ENCODE measurements at places on chromosomes 12 and 14.

DNA sequence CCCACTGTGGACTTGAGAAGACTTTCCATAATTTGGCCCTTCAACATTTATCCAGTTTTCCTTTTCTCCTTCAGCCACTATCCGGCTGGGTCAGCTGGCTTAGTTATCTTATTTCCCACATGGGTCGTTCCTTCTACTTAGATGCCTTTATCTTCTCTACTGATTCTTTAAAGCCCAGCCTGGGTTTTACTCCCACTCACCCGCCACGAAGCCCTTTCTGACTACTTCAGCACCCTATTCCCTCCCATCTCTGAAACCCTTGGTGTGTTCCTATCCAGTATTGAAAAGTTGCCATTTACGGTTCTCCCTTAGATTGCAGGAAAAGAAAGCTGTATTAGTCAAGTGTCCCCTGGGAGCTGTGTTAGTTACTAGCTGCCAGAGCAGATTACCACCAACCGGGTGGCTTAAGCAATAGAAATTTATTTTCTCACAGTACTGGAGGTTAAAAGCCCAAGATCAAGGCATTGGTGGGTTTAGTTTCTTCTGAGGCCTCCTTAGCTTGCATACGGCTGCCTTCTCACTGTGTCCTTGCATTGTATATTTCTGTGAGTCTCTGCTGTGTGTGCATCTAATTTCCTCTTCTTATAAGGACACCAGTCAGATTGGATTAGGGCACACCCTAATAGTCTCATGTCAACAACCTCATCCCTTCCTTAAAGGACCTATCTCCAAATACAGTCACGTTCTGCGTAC, 105.5 kb downstream of the GPATCH2L start:
- DNase-seq: no peak

GRCh38 chr14:24058260-24058950, 6.6 kb downstream of the CARMIL3 start:
- DNase-seq: no peak

- DNase-seq: no peak
Measured at GRCh38 chr12:39064708-39065107, 159.3 kb upstream of the CPNE8 start.

GRCh38 chr14:54175298-54175942, 218.8 kb upstream of the BMP4 start:
- peak; percentile 34 for DNase-seq

DNA sequence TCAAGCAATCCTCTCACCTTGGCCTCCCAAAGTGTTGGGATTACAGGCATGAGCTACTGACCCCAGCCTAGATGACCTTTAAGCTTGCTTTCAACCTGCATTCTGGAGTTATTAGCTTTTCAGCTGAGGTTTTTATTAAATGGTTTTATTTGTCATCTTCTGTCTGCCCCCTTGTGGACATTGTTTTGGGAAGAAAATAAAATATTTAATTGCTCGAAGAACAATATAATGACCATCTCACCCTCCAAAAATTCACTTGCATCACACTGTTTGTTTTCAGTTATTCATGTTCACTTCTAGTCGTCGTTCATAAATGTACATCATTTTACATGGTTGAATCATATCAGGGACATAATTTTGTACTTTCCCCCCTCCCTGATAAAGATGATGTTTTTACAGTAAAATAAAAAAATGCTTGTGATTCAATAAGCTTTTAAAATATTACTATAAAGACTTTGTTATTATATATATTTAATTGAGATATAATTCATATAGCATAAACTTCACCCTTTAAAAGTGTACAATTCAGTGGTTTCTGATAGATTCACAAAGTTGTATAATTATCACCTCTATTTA, 10.1 kb upstream of the SPATS2 start:
- no peak for DNase-seq

- no peak for DNase-seq
Measured at GRCh38 chr12:54021432-54022013, 6.7 kb upstream of the HOXC6 start.

GRCh38 chr12:116561181-116561821, 2.1 kb downstream of the MAP1LC3B2 start:
- no peak for DNase-seq

DNA sequence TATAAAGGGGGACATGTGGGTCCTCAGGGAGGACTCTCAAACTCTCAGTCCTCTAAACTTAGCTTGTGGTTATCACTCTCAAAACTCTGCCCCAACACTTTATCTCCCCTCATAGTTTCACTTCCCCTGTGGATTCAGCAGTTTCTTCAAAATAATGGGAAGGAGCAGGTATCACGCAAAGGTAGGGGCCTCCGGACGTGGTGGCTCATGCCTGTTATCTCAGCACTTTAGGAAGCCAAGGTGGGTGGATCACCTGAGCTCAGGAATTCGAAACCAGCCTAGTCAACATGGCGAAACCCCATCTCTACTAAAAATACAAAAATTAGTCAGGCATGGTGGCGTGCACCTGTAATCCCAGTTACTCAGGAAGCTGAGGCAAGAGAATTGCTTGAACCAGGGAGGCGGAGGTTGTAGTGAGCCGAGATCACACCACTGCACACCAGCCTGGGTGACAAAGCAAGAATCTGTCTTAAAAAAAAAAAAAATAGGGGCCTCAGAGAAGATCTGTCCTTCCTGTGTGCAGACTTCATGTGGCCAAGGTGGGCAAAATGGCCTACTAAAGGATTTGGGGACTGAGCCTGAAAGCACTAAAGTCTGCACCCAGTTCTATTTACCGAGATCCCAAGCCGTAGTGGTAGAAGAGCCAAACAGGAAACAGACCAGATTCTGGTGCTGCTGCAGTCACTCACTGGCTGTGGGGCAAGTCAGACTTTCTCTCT, 6.4 kb downstream of the ITGB7 start:
- DNase-seq: peak; percentile 58

DNA sequence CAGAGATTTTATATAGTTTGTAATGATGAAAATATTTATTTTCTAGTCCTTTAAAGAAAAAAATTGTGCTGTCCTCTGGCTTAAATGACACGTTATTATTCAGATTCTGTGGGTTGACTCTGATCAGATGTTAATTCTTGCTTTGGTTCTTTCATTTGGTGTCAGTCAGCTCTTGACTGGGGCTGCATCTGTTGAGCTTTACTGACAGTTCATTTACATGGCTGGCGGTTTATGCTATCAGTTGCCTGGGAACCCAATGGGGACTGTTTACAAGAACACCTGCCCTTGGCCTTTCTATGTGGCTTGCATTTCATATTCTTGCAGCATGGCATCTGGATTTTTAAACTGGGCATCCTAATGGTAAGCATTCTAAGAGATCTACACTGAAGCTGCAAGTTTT, 667.1 kb upstream of the FBXO33 start:
- DNase-seq: no peak

GRCh38 chr12:65640489-65640901, 183.8 kb upstream of the HMGA2 start:
- DNase-seq: no peak

DNA sequence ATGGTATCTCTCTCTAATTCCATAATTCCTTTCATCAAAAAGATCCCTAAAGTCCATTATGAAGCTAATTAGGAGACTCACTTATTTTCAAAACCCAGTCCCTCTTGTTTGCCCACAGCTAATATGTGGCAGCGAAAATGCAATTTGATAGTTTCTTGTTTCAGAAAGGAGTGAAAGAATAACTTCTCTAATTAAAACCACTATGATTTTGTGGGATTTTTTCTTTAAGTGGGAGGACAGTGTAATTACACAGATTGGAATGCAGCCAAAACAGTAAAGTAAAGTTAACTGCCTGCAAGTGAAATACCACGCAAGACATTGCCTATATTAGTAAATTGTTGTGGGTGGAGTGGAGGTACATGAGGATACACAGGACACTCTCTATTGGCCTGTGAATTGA, 50.0 kb downstream of the PTPRO start:
- no peak for DNase-seq

- DNase-seq: no peak
Measured at GRCh38 chr12:18689771-18690170, 48.0 kb downstream of the PLCZ1 start.

DNA sequence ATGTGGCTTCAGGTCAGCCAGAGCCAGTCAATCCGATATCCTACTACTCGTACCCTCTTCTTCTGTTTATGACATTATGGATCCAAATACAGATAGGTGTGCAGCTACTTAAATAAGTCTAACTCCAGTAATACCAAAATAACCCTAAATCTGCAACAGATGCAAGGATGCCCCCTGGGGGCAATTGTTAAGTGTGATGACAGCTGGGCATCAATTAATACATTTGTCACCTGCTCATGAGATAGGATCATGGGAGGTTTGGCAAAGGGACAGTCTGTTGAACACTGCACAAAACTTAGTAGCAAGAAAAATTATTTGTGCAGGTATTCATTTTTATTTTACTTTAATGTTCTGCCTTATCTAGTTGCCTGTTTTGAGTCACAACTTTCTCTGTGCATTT, 83.2 kb downstream of the SLC38A6 start:
- no peak for DNase-seq

DNA sequence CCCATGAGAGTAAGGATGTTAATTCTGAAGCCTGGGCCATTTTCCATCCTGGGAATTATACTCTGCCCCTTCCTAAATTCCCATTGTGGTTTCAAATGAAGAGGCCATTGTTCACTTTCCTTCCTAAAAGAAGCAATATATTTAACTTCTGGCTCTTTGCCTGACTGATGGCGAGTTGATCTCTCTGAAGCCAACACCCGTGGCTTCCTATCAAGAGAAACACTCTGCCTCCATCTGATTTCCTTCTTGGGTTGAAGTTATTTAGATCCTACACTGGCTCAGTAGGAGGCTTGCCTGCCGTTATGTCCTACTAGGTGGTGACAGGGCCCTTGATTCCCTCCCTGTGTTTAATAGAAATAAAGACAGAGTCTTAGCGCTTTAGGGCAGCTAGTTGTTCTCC, 97.4 kb downstream of the PRKCH start:
- DNase-seq: no peak

DNA sequence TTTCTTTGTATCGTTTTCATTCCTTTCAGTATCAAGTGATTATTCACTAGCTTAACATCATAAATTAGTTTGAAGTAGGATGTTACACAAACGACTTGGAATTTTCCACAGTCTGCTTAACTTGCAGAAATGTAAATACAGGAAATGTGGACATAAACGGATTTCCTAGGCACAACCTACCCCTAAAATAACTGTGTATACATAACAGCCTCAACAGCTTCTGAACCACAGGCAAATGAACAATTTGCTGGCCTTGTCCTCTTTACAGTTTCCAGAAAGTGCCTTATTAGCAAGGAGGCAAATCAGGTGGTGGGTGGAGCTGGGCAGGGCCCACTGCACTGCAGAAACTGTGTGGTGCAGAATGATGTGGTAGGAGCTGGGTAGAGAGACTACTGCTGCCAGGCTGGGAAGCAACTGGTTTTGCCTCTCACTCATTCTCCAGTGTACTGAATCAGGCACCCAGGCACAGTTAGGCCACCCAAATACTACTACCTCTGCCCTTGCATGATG, 14.1 kb downstream of the DRAM1 start:
- no peak for DNase-seq

DNA sequence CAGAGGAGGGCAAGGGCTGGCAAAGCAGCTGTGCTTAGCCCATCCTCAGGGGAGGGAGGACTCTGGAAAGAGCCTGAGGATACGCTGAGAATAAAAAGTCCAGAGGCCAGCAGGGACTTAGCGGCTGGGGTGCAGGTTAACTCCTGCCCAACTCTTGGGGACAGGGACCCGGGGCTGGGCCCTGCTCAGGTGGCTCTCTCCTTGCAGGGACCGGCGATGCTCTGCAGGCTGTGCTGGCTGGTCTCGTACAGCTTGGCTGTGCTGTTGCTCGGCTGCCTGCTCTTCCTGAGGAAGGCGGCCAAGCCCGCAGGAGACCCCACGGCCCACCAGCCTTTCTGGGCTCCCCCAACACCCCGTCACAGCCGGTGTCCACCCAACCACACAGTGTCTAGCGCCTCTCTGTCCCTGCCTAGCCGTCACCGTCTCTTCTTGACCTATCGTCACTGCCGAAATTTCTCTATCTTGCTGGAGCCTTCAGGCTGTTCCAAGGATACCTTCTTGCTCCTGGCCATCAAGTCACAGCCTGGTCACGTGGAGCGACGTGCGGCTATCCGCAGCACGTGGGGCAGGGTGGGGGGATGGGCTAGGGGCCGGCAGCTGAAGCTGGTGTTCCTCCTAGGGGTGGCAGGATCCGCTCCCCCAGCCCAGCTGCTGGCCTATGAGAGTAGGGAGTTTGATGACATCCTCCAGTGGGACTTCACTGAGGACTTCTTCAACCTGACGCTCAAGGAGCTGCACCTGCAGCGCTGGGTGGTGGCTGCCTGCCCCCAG, 2.8 kb downstream of the B3GNT4 start:
- DNase-seq: no peak

- peak; percentile 24 for DNase-seq
Measured at GRCh38 chr12:48978291-48978740, at the start of gene WNT1. Gene WNT1, plus strand, starts transcription at chr12:48978322. Its CDS starts 329 bp downstream, at chr12:48978651.

DNA sequence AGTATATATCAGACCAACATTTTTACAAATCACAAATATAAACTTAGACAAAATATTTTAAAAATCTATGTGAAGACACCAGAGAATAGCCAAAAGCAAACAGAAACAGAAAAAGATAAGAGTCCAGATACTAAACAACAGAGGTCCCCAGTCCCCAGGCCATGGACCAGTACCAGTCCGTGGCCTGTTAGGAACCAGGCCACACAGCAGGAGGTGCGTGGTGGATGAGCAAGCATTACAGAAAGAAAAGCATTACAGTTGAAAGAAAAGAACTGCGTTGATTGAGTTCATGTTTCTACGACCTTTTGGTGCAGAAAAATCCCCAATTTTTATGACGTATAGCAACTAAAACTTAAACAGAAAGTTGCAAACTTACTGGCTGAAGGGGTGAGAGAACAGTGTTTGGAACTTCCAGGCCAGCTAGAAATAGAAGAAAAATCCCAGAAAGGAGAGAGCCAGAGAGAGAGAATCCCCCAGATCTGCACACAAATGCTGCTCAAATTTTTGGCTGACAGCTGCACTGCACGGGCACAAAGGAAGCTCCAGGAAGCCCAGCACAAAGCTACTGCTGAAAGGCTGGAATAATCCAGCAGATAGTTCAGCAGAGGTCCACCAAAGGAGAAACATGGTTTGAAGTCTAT, 159.6 kb upstream of the C14orf180 start:
- DNase-seq: no peak

DNA sequence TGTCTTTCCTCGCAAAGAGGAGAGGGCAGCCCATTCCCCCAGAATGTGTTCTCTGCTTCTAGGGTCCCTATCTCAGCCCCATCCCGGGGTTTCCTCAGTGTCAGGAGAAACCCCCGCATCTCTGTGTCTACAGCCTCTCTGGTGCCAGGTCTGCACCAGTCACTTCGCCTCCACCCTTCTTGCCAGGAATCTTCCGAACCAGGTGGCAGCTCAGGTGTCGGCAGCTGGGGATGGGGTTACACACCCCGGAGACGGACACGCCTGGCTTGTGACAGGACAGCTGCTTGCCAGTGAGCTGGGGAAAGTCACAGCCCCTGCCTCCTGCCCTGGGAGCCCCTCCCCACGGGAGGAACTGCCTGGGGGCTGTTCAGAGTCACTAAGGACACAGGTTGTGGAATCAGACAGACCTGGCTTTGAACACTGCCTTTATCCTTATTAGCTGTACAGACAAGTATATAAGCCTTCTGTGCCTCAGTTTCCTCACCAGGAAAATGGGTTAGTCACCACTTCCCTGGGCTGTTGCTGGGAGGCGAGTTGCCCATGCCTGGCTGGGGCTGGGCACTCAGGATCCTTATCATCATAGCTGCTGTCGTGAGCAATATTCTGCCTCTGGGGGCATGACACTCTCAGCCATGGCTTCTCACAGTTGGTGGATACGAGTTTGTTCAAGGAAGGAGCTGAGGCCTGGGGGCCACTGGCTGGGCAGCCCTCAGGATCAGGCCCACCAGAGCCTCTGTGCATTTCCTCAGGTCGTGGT, 10.8 kb downstream of the HIP1R start:
- no peak for DNase-seq

GRCh38 chr12:10829994-10830393, 3.8 kb upstream of the TAS2R10 start:
- DNase-seq: no peak

All from activated naive CD4-positive, alpha-beta T cell treated with Interleukin-2 at 50 U/mL for 16 hours (primary cell).